Ovary (tissue), 10 donors: ENCODE measurements at places on chromosomes 4 and X.

GRCh38 chrX:66232296-66232695 is 68.2 kb downstream of the HEPH start:
- no peak for DNase-seq

- no peak for DNase-seq
These were observed 600.9 kb upstream of the DIPK2B start for GRCh38 chrX:45801554-45801953.

DNA sequence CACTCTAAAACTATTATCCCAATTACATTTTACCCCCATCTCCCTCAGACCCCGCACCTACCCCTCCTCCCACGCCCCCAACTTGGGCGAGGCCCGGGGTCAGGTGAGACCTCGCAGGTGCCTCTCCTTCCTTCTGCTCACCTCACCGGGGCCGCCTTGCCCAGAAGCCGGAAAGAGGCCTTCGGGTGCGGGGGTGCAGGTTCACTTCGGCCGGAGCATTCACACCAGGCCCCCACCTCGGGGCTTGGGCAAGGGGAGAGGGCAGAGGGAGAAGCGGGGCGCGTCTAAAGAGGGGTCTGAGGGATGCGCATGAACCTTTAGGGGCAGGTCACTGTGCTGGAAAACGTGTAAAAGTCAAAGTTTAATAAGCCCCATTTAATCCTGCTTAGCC is 427 bp downstream of the ZNF182 start:
- DNase-seq = peak; percentile 28

DNA sequence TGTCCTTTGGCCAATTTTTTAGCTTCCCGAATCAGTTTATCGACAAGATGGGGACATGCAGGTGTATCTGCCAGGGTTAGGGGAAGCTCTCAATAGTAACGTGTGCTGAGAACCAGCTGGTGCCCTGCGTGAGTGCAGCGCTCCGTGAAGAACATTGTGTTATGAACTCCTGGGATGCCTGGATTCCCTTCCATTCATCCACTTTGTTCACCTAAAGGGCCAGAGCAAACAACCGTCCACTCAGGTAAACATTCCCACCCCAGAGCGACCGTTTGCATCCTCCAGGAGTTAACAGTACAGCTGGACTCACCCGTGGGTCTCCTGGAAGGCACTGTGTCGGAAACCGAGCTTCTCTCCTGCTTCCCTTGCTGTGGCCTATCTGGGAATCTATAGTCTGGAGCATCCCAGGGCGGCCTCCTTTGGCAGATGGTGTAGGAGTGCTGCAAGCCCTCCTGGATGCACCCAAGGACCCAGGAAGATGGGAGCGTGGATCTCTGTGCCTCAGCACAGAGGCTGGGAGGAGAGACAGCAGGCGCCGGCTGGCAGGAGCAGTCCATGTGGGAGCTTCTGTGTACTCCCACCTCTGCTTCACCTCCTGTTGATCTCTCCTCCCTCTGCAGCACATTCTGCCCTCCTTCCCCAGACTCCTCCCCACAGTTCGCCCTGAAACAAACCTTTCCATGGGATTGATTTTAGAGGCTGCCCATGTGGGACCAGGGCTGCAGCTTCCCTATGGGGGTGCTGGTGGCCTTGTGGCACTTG is 62.7 kb downstream of the SHROOM2 start:
- no peak for DNase-seq

GRCh38 chrX:915427-916229 is 285.0 kb downstream of the SHOX start:
- no peak for DNase-seq
